NCI-H2081 treated with DMSO at 0.1 percent for 48 hours (cell line): ENCODE measurements at places on chromosomes 11 and 22.
A peak's percentile ranks its signal among the peaks of the same experiment; 100 is the strongest.

DNA sequence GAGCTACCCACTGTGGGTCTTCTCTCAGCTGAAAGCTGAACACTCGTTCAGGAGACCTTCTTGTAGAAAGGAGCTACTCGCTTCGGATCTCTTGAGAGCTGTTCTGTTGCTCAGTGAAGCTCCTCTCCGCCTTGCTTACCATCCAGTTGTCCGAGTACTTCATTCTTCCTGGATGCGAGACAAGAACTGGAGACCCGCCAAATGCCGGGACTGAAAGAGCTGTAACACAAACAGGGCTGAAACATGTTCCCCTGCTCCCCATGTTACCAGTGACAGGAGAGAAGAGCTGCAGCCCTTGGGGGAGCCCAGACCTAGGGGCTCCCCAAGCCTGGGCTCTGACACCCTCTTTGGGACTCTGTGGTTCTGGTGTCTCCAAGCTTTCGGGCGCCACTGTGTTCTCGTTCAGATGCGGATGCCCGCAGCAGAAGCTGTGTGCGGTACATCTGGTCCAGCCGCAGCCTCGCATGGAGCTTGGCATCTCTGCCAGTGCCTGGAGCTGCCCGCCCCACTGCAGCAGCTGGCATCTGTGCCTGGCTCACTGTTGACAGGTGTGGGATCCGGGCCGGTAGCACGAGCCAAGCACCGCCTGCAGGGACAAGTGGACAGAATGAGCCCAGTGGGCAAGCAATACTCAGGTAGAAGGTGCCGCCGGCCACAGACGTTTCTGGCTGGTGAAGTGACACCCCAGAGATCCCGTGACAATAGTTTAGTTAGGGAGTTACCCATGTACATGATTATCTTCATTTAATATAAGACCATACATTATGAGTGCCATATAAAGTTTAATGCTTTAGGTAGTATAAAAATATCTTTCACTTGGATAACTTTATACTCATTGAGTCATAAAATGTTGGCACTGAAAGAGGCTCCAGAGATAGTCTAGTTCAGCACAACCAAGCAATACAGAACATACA lies 49.1 kb downstream of the EMSY start:
- no peak for DNase-seq

- DNase-seq: no peak
Observed at GRCh38 chr22:31935961-31936635, 8.2 kb upstream of the YWHAH start.

GRCh38 chr11:93832780-93833179 lies 17.6 kb downstream of the VSTM5 start:
- no peak for DNase-seq

DNA sequence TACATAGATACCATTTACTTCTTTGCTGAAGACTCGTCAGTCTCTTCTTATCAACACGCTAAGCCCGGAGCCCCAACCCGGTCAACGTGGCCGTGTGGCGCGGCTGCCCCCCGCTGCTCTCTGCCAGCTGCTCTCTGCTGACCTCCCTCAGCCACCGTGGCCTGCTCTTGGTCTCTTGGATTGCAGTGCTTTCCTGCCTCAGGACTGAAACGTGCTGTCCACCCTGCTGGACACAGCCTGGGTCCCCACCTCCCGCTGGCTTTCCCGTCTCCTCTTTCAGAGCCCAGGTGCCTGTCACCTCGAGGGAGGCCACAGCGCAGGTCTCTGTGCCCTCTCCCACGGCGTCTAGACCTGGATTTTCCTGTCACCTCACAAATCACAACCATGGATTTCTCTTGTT lies 388.1 kb upstream of the B3GAT1 start:
- no peak for DNase-seq

- no peak for DNase-seq
Observed at GRCh38 chr11:3099178-3099577, 42.0 kb upstream of the CARS1 start.

GRCh38 chr11:125797641-125798040 lies 9.7 kb downstream of the PATE3 start:
- no peak for DNase-seq

GRCh38 chr11:61062181-61062930 lies 39.9 kb upstream of the CD5 start:
- no peak for DNase-seq

- no peak for DNase-seq
Observed at GRCh38 chr11:2779981-2780849, 80.4 kb upstream of the KCNQ1OT1 start.

DNA sequence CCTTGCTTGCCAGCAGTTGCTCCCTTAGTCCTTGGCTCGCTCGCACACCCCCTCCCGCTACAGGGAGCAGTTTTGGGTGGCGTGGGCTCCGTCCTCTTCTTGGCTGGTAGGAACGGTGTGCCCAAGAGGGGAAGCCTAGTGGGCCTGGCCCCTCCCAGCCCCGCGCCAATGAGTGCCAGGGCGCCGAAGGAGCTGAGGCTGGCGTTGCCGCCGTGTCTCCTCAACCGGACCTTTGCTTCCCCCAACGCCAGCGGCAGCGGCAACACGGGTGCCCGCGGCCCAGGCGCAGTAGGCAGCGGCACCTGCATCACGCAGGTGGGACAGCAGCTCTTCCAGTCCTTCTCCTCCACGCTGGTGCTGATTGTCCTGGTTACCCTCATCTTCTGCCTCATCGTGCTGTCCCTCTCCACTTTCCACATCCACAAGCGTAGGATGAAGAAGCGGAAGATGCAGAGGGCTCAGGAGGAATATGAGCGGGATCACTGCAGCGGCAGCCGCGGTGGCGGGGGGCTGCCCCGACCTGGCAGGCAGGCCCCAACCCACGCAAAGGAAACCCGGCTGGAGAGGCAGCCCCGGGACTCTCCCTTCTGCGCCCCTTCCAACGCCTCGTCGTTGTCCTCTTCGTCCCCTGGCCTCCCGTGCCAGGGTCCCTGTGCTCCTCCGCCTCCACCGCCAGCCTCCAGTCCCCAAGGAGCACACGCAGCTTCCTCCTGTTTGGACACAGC lies 1.6 kb downstream of the C11orf87 start:
- no peak for DNase-seq

GRCh38 chr11:132260636-132261035 lies 890.2 kb downstream of the NTM start:
- DNase-seq: no peak

DNA sequence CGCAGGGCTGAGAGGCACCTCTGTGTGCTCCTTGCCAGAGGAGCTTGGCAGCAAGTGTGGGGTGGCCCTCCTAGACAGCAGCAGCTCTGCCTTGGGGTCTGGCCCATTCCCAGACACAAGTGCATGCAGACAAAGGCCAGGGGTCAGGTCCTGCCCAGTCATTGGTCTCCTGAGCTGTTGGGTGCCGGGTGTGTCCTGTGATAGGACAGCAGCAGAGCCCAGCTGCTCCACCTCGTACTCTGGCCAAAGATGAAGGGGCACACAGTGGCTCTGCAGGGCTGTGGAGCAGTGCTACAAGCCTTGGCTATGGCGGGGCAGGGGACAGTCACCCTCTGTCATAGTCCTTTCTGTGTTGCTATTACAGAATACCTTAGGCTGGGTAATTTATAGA lies 17.3 kb upstream of the OSBPL5 start:
- no peak for DNase-seq

DNA sequence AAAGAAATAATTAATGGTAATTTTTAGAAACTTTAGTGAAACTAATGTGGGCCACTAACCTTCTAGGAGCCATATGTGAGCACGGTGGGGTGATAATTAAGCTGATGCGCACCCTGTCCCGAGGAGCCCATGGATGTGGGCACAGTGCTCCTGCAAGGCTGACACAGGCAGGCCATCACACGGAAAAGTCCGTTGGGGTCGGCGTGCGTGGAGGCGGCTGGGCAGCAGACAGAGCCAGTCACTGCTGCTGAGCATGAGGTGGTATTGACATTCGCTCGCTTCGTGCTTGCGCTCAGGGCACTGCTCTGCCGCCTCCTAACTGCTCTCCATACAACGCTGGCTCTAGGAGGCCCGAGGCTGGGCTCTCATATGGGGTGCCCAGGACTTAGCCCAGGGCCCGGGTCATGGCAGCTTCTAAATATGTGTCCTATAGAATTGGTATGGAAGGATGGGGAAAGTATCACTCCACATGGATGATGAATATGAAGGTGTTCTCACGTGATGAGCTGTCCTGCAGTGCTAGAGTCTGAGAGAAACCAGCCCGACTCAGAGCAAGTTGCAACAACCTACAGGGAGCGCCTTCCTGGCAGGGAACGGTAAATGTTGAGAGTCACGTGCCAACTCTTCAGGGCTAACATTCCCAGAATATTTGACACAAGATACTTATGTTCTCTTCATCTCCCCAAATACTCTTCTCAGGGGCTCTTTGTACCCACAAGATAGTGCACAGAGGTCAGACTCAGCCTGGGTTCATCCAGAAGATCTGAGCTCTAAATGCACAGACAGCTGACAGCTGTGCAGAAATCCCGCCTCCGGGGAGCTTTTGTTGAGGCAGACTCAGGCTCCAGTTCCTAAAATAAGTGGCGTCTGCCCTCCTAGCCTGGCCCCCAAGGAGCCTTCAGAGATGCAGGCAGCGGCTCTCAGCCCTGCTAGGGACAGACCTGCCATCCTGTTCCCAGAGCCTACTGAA lies 50.6 kb upstream of the ARFGAP3 start:
- DNase-seq: no peak

DNA sequence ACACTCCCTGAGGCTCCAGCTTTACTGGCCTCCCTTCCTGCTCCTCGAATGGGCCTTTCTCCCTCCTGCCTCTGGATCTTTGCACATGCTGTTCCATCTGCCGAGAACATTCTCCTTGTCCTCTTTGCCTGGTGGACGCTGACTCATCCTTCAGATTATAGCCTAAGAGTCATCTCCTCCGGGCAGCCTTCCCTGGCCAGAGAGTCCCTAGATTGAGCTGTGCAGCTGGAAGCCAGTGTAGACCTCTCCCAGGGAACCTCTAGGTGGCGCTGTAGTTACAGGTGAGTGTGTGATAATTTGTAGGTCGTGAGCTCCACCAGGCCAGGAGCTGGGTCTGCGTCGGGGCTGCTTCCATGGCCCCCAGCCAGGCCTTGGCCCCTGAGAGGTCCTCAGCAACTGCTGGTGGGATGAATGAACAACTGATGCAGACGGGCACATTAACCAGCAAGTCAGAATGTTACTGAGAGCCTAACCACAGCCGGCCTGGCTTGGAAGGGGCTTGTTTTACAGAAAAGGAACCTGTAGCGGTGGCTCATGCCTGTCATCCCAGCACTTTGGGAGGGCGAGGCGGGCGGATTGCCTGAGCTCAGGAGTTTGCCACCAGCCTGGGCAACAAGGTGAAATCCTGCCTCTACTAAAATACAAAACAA lies 8.7 kb downstream of the PNPLA5 start:
- no peak for DNase-seq

DNA sequence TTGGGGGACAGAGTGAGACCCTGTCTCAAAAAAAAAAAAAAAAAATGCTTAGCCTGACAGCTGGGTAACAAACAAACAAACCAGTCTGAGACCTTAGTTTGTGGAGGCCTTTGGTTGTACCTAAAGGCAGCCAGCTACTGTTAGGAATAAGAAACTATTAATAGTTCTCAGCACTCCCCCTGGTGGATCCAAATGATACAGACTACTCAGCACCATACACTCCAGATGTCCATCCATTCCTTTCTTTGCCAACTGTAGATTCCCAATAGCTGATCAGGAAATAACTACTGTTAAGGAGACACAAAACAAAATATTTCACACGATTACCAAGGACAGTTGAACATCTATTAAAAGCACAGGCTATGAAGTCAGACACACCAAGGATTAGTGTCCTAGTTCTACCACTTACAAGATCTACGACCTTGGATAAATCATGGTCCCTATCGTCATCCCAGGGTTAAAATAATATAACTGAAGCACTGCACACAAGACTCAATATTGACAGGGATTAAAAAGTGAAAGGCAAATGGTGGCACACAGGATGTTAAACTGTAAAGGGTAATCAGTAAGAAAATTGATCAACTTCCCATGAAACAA lies 17.2 kb downstream of the CLDN25 start:
- peak; percentile 12 for DNase-seq

- peak; percentile 26 for DNase-seq
Observed at GRCh38 chr11:100855466-100856067, 168.5 kb downstream of the ARHGAP42 start.

DNA sequence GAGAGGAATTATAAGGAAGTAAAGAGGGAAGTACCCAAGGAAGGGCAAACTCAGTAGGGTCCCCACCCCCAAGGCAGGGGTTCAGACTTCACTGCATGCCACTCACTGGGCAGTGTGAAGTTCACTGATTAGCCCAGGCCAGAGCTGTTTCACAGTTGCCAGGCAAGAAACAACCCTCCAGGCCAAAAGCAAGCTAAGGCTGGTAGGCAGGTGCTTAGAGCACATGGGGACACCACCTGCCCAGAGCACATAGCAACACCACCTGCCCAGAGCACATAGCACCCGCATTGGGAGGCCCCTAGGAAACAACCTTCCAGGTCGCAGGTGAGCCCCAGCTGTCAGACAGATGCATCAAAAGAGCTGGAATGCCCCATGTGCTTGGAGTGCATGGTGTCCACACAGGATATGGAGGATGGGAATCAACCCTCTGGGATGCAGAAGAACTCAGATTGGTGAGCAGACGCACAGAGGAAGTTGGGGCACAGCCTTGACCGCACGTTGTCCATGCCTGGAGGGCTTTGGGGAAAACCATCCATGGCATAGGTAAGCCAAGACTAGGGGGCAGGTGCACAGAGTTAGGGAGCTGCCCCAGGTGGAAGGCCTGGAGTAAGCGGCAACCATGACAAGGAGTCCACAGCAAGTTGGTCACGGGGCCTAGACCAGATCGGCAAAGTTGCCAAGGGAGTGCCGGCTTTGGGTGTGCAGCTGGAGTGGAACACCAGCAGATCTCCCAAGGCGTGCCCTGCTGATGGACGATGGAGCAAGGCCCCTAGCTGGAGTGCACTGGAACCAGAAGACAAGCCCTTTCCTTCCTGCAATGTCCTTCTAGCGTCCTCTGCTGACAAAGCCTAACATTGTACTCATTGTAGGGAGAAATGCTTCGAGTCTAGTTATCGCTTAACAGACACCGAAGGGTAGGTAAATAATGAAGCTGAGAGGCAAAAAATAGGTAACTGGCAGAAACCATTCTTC lies 7.8 kb upstream of the TMEM216 start:
- DNase-seq: no peak

DNA sequence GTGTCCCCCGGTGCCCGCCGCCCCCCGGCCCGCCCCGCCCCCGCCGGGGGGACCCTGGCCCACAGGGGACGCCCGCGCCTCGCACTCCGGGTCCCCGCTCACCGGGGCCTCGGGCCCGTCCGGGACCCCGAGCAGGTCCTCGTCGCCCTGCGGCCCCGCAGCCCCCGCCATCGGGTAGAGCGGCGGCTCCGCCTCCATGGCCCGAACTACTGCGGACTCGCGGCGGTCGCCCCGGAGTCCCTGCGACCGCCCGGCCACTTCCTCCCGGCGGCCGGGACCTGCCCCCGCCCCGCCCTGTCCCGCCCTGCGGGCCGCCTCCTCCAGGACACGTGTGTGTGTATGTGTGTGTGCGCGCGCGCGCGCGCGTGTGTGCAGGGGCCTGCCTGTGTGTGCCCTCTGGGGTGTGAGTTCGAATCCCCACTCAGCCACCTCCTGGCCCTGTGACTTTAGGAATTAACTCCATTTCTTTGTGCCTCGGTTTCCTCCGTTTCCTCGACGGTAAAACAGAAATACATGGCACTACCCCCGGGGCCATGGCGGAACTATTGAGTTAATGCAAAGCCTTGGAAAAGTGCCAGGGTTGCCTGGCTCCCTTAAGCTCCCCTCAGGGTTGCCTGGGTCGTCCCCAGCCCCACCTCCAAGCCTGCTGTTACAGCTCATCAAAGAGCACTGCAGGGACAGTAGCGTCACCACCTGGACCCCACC lies at the start of gene UNC93B1:
TSS of gene UNC93B1 (minus strand) at position 252 of the 705 bp plus-strand sequence. CDS start at position 198, 54 bp downstream.
- DNase-seq: no peak

GRCh38 chr11:134687548-134687947 lies 275.5 kb upstream of the B3GAT1 start:
- no peak for DNase-seq
